Activated CD4-positive, alpha-beta T cell treated with anti-CD3 and anti-CD28 coated beads, Interleukin-2, amount 50 U/mL, for 1 hour (primary cell): ENCODE measurements at places on chromosomes 7 and 10.

DNA sequence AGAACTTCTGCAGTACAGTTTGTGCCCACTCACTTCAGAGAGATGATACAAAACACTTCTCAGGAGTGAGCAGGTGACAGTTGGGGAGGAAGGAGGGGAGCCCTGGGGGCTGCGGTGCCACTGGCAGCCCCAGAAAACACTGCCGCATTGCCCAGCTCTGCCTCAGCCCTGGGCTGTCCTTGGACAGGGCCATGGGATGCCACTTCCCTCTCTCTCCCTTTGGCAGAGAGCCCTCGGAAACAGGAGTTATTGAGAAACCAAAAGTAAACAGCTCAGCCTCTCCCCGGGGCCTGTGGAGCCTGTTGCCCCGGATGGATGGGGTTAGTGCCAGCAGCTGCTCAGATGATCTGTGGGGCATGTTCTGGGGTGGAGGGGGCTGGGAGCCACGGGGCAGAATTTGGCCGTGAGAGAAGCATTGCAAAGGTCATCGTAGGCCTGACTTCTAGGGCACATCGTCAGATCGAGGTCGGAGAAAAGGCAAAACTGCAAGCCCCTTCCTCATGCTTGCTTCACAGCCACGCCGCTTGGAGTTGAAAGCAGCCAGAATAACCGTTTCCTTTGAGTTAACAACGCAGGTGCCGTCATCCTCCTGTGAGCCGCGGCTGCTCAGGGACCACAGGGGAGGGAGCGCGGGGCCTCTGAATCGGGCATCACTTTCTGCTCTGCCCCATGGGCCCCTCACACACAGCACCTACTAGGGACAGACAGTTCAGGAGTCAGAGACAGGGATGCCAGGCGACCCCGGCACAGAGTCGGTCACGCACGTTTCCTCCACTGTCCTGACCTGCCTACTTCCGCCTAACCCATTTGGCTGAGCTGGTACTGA is 256.4 kb downstream of the CAMK1D start:
- DNase-seq = peak; percentile 45

GRCh38 chr7:156752367-156753228 is 112.0 kb downstream of the RNF32 start:
- no peak for DNase-seq

GRCh38 chr10:132535065-132535651 is 2.4 kb upstream of the INPP5A start:
- DNase-seq = no peak

GRCh38 chr7:147197006-147197405 is 1080.4 kb downstream of the CNTNAP2 start:
- DNase-seq = no peak

DNA sequence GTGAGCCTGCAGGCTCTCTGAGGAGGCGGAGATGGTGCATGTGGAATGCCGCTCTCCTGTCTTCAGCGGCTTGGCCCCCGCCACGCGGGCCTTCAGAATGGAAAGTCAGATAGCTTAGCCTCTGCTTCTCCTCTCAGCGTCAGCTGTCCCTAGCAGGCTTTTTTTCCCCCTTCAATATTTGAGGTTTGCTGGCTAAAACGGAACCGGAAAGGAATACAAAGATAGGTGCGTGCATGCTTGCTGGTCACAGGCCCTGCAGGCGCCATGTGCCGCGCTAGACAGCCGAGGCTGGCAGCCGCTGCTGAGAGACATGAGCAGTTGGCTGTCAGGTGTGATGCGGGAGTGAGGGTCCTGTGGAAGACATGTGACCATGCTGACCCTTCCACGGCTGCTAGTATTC is 161.2 kb upstream of the COBL start:
- no peak for DNase-seq

GRCh38 chr7:26329520-26330255 is 38.0 kb downstream of the SNX10 start:
- DNase-seq = no peak
